ENCODE measurements at places on chromosomes 5 and 9.

DNA sequence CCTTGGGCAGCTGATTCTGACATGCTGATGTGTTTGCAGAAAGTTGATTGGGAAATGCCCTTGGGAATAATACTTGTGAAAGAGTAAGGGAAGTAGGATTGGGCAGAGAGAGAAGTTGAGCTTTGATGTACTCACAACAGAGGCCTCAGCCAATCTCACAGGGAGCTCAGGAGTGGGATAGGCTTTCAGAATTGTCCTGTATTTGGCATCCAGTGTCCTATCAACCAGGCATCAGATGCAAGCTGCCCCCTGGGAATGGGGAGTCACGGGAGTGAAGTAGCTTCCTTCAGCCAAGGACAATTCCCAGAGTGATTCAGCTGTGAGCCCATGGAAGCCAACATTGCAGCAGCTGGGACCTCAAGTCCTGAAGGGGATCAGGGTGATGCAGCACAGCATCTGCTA, 39.6 kb downstream of the DMAC1 start:
- no peak for DNase-seq

- DNase-seq, result peak; percentile 70
Observed at GRCh38 chr9:121278477-121279261, 10.7 kb downstream of the GSN start.

DNA sequence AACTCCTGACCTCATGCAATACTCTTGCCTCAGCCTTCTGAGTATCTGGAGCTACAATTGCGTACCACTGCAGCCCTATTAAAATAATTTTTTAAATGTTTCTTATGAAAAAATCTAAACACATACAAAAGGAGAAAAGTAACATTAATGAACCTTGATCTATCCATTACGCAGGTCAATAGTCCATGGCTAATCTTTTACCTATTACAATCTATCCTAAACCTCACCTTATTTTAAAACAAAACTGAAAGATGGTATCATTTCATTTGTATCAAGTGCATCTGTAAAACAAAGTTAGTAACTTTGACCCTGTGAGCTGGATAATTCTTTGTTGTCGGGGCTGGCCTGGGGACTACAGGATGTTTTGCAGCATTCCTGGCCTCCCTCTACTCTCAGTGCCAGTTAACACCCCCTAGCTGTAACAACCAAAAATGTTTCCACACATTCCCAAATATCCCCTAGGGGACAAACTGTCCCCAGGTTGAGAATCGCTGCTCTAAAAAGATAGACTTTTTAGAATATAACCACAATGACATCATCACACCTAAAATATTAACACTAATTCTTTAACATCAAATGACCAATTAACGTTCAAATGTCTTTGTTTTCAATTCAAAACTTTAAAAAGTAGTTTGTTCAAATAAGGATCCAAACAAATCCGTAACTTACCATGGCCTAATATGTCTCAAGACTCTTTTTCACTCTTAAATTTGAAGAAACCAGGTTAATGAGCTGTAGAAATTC, 54.8 kb downstream of the RNF38 start:
- DNase-seq, result no peak

GRCh38 chr9:123080444-123080843, 47.0 kb downstream of the GPR21 start:
- no peak for DNase-seq

- DNase-seq, result no peak
Observed at GRCh38 chr5:114726131-114726530, 364.3 kb downstream of the KCNN2 start.

- peak; percentile 8 for DNase-seq
Observed at GRCh38 chr9:117415358-117415914, 579 bp upstream of the ASTN2 start.

DNA sequence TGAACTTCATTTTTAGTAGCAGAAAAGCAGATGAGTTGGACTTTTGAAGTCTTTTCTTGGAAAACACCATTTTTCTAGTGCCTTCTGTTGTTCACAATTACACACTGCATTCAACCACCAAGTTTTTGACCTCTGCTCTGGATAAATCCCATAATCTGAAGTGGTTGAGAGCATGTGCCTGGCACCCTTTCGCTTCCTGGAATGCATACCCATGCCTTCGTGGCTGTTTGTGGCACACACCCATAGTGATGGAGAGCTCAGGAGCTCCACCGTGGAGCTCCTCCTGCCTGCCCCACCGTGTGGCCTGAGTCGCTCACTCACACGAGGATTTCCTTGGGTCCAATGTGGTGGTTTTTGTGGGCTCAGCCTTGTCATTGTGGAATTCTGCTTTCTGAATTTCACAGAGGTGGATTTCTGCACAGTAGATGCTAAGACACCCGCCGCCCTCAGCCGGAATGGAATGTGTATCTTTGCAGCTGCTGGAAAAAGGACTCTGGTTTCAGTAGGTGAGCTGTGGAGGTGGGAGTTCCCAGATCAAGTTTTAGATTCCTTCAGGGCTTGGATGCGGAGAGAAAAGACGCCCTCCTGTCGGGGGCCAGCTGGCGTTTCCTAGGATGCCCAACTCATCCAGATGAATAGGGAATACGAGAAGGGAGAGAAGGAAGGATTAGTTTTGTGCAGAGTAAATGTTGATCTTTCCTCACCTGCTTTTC, 500.4 kb downstream of the IRX1 start:
- peak; percentile 31 for DNase-seq

DNA sequence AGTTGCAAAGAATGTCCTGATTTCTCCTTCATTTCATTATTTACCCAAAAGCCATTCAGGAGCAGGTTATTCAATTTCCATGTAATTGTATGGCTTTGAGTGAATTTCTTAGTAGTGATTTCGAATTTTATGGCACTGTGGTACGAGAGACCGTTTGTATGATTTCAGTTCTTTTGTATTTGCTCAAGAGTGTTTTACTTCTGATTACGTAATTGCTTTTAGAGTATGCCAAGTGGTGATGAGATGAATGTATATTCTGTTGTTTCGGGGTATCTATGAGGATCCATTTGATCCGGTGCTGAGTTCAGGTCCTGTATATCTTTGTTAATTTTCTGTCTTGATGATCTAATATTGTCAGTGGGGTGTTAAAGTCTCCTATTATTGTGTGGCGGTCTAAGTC, 41.2 kb downstream of the INSL6 start:
- DNase-seq, result no peak

- peak; percentile 74 for DNase-seq
Observed at GRCh38 chr9:94649100-94649819, 9.9 kb upstream of the FBP1 start.

GRCh38 chr5:37112383-37112991, 136.7 kb downstream of the CPLANE1 start:
- no peak for DNase-seq

DNA sequence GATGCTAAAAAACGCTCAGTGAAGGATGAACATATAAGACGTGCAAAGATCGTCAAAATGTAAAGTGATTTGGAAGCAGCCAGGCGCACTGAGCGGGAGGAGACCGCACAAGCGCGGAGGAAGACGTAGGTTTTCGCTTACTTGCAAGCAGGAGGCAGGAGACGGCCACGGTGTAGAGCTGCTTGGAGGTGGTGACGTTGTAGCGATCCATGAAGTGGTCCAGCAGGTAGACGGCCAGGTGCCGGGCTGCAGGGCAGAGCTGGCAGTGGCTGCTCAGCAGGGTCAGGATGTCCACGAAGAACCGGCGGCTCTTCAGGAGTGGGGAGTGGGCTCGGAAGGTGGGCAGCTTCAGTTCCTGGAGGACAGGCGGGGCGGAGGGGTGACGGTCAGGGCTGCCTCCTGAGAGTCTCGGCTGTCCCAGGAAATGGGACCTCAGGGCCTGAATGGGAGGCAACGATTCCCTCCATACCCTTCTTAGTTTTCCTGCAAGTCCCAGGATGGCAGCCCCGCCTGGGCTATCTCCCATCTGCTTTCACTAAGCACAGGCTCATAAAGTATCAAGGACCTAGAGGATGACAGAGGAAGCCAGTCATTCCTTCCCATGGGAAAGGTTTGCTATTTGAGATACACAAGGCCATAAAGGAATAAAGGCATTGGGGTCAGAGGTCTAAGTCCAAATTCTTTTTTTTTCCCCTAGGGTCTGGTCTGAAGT, 31.8 kb downstream of the CCNJL start:
- no peak for DNase-seq

- no peak for DNase-seq
Observed at GRCh38 chr5:142930395-142931110, 160.4 kb downstream of the ARHGAP26 start.

GRCh38 chr5:92885950-92886349, 695.1 kb downstream of the NR2F1-AS1 start:
- DNase-seq, result no peak

- no peak for DNase-seq
Observed at GRCh38 chr5:121748686-121749085, 103.0 kb upstream of the FTMT start.

GRCh38 chr9:130701059-130702022, 7.8 kb downstream of the EXOSC2 start:
- peak; percentile 56 for DNase-seq

- DNase-seq, result no peak
Observed at GRCh38 chr5:108543486-108543885, 161.6 kb upstream of the FBXL17 start.

DNA sequence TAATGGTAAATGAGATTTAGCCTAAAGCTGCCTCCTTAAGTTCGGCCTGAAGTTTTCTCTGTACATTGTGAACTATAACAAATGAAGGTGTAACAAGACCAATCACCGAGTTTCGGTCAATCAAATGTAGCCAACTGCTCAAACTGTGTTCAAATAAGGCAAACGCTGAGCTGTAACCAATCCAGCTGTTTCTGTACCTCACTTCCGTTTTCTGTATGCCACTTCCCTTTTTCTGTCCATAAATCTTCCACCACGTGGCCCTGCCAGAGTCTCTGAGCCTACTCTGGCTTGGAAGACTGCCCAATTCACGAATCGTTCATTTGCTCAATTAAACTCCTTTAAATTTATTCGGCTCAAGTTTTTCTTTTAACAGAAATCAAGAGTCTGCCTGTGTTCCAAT, 193.5 kb upstream of the KLF9 start:
- DNase-seq, result no peak

DNA sequence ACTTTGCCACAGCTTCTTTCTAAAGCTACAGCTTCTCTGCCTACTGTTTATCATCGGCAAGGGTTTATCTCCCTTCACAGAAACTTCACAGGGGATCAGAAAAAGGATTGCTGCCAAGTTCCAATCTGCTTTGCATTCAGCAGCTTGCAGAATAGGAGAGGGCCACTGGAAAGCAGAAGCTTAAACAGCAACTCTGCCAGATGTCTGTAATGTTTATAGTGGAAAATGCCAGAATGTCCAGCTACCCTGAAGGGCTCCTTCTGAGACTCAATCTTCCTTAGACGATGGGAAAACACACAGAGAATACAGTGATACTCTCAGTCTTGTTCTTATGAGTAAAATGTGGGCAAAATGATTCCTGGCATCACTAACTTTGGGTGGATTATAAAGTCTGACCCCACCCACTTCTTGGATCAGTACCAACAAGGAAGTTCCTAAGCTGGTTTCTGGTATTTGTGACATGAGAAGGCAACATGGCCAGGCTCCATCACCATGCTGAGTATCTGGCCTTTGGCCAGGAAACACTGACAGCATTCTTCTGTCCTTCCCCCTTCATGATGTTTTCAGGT, 19.0 kb downstream of the STOM start:
- DNase-seq, result peak; percentile 40

DNA sequence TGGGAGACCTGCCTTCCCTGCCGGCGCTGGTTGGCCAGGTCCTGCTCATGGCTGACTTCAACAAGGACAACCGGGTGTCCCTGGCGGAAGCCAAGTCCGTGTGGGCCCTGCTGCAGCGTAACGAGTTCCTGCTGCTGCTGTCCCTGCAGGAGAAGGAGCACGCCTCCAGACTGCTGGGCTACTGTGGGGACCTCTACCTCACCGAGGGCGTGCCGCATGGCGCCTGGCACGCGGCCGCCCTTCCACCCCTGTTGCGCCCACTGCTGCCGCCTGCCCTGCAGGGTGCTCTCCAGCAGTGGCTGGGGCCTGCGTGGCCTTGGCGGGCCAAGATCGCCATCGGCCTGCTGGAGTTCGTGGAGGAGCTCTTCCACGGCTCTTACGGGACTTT, 10.6 kb downstream of the DIPK1B start:
- DNase-seq, result no peak

DNA sequence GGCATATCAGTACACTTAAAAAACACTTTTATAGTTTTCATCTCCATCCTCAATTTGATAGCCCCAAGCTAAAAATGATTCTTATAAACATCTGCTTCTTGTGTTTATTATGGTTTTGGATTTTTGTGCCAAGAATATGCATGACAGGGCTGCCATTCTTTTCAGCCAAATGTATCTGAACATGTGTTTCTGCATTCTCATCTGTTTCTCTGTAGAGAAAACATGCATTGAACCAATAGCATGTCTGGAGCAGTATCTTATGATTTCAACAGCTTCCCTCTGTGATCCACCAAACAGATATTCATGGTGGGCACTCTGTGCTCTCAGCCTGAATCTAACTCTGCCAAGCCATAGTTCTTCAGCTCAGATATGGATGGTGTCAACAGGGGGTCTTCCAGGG, 99.3 kb upstream of the ERCC6L2 start:
- DNase-seq, result no peak

DNA sequence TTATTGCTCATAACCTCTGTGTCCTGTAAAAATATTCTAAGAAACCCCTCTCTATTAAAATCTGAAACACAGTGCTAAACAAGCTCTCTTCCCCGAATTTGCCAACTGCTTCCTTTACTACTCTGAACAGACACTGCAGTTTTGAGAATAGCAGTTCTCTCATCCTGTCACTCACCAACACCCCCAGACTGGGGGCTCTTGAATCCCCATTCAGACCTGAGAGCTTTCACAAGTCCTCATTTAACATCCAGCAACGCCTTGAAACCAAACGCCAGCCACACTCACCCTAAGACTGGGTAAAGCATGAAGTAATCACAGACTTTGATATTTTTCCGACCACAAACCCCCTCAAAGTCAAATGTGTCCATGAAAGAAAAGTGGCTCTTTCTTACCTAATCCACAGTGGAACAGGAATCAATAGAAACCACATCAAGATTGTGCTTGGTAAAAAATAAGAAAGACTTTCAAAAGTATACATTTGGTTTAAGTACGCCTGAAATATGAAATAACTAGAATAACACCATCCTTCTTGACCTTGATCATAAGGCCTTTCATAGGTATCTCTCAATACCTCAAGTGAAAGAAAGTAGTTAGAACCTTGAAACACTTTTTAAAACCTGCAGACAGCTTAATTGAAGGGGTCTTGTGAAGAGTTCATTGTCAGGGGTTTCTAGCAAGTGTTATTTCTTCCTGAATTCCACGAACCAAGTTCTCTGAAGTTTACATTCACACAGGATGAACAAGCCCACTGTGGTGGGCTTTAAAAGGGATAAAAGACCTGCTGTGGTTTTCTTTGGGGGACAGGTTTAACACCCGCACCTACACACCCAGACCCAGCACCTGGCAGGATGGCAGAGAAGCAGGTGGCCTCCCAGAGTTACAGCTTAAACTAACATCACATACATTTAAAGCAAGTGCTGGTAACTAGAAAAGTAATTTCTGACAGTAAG, 412.6 kb downstream of the MLLT3 start:
- DNase-seq, result no peak

GRCh38 chr9:38243993-38244392, 148.5 kb upstream of the ALDH1B1 start:
- no peak for DNase-seq

DNA sequence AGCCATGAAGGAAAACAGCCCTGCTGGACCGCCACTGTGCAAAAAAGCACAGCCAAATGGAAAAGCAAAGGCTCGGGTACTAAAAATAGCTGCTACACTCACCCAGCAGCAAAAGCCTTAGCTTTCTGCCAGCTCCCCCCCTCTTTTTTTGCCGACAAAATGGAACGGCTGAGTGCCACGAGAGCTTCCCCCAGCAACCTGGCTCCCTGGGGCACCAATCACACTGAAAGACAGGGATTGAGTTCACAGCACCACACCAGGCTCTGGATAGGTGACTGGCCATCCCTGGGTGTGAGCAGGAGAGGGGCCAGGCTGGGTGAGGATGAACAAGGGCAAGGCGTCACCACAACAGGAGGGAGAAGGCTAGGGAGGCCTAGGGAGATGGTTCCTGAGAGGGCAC, 66.7 kb downstream of the SIL1 start:
- DNase-seq, result no peak
